GM23248 (cell line): ENCODE measurements at places on chromosomes 5 and 9. TPM values are rescaled to one million over a fixed set of nuclear protein-coding genes. Genes with fewer than 3 reads are reported as not detected.

DNA sequence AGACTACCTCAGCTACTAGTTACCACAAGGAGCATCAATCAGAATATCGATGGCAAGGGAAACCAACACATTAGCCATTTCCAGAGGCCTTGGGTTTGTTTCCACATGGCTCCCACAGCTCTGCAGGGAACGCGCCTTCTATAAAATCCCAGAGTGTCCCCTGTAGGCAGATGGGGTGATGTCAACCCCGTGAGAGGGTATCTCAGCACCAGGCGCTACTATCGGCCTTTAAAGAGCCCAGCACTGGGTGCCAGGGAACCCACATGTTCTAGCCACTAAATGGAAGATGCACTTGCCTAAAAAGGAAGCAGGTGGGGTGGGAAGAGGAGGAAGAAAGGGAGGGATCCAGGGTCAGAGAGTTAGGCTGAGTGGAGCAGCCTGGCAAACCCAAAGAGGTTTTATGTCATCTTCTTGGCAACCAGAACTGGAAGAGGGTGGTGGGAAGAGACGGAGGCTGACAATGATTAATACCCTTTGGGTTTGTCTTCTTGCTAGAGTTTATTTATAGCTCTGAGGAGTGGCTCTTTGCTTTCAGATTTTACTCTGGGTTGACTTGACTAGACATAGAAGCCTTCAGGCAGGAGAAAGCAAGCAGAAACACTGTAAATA lies 19.9 kb downstream of the MACROH2A1 start:
- peak; percentile 66 for DNase-seq

GRCh38 chr5:10077791-10078545 lies 171.7 kb downstream of the ATPSCKMT start:
- peak; percentile 90 for DNase-seq

DNA sequence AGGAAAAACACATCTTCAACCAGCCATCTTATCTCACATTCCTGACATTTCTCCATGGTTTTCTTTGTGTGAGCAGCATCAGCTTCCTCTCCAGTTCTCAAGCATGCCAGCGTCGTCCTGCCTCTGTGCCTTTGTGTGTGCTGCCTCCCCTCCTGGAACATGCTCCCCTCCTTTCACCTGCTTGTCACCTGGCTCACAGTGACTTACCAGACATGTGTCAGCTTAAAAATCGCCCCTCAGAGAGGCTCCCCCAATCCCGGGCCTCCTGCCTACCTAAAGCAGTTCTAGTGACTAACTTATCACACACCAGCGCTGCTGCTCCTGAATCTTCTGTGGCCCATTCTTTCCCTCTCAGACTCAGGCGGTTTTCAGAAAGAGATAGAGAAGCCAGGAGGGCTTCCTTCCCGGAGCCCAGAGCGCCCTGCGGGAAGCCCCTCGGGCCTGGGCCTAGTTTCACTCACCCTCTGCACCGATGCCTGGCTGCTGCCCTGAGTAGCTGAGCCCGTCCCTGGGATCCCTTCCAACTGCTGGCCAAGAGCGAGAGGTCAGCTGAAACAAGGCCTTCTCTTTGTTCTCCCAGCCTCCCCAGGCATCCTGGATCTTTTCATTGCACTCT lies 51.1 kb upstream of the MVB12B start:
- no peak for DNase-seq

GRCh38 chr9:123586275-123586674 lies 230.3 kb downstream of the CRB2 start:
- no peak for DNase-seq

GRCh38 chr9:22413884-22414283 lies 32.7 kb upstream of the DMRTA1 start:
- peak; percentile 26 for DNase-seq

- no peak for DNase-seq
Observed at GRCh38 chr5:149778303-149779123, 48.4 kb downstream of the PPARGC1B start.

DNA sequence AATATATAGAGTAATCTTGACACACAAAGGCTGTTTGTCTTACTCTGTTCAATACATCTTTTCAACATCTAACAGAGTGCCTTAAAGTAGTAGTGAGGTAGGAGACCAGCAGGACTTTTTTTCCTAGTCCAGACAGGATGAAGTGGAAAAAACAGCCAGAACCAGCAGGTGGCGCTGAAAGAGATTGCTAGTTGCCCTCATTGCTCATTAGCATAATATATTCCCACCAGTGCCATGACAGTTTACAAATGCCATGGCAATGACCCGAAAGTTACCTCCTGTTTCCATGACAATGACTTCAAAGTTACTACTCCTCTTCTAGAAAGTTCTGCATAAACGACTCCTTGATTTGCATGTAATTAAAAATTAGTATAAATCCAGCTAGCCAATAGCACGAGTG lies 387.4 kb downstream of the ACTL7B start:
- peak; percentile 66 for DNase-seq

- peak; percentile 40 for DNase-seq
Observed at GRCh38 chr5:126044111-126044668, 379.0 kb upstream of the GRAMD2B start.

DNA sequence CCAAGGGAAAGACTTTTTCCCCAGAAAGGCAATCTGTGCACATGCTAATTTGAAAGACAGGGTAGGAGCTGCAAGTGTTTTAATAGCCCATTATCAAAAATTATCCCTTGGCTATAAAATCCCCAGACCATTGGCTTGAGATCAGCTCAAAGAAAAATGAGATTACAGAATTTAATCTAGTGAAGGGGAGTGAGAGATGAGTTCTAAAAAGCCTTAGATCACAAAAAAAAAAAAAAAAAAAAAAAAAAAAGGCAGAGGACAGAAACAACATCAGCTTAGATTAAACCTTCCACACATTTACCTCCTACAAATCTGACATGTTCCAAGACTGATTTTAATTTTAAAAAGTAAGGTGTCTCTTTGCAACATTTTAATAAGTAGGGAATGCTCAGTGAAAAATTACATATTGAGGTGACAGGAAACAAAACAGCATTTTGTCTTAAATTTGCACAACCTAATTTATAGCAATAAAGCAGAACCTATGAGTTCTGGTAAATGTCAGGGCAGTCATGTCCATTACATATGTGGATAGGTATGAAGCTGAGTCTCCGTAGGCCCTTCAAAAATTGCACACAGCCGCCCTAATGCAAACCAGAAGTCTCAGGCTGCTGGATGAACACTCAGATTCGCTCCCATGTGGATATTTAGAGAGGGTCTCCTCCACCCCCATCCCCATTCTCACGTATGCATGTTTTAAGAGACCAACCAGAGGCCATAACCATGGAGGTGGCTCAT lies 43.4 kb downstream of the NFIB start:
- peak; percentile 30 for DNase-seq

GRCh38 chr9:7976167-7976755 lies 176.7 kb upstream of the DMAC1 start:
- DNase-seq, result no peak

DNA sequence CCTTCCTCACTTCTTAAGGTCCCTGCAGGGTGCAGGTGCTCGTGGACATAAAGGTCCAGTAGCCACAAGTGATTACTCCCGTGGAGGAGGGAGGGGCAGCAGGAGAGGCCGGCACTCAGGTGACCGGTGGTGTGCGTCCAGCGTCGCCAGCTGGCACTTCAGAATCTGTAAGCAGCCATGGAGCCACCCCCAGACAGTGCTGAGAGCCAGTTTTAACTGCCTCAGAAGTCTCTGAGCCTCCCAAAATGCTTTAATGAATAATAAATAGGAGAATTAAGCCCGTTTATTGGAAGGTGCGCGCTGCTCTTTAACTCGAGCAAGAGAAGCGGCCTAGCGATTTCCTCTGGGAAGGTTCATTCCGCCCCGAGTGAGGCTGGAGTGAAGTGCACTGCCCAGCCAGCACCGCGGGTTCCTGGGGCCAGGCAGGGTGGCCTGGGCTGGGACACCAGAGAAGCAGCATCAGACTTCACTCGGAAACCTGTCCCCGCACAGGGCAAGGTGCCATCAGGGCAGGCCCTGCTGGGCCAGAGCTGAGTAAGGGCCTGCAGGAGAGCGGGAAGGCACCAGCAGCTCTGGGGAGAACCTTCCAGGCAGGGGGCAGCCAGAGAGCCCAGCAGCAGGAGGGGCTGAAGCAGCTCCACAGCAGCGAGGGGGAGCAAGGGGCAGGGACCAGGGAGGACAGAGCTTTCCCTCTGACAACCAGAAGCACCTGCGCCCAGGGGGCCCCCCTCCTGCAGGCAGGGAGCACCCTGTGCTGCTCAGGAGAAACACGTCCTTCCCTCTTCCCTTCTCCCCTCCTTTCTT lies 61.2 kb downstream of the VAV2 start:
- DNase-seq, result no peak

GRCh38 chr5:158765407-158765806 lies 334.3 kb downstream of the EBF1 start:
- no peak for DNase-seq

ACTBL2 gene
- polyA plus RNA-seq, result 0.24 and 0.34 TPM in 2 replicates

CEL gene
- polyA plus RNA-seq, result 0.13 TPM in 1 of 2 replicates, not detected in the other

PCDHA1 gene
- polyA plus RNA-seq, result not detected in 2 replicates

SLC27A6 gene
- 0.11 TPM in 1 of 2 replicates, not detected in the other for polyA plus RNA-seq

GAPVD1 gene
- 37.0 and 39.5 TPM in 2 replicates for polyA plus RNA-seq

DOCK8 gene
- polyA plus RNA-seq, result not detected in 2 replicates
